ENCODE measurements at places on chromosomes 2 and 18.

DNA sequence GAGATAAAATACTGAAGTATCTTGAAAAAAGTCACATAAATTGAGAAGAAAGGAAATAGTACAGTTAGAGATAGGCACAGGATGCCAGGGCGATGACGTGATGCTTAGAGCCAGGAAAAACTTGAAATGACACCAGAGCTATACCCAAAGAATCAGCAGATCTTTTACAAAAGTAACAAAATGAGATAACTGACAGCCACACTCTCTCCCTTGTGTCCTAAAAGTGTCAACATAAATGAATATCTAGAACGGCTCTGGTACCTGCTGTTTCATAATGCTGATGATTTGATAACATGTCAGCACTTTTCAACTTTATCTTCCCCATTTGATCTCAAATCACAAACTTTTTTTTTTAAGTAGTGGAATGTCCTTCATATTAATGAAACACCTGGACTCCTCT is 45.6 kb upstream of the ZC3H15 start:
- no peak for DNase-seq

DNA sequence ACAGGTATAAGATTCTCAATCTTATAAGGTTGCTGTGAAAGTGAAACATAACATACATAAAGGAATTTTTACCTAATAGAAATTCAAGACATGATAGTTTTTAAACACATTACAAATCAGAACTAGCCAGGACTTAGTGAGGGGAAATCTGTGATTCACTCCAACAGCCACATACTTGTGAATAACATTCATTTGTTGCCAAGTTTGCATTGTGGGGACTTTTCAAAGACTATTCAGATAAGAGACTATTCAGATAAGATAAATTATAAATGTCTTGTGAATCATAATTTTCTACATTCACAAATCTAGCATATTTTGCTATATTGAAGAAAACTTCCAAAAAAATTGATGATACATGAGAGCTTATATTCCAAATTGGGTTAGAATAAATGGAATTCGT is 345.3 kb upstream of the CDH20 start:
- no peak for DNase-seq

- no peak for DNase-seq
Measured at GRCh38 chr2:36455788-36456187, 100.2 kb downstream of the CRIM1 start.

DNA sequence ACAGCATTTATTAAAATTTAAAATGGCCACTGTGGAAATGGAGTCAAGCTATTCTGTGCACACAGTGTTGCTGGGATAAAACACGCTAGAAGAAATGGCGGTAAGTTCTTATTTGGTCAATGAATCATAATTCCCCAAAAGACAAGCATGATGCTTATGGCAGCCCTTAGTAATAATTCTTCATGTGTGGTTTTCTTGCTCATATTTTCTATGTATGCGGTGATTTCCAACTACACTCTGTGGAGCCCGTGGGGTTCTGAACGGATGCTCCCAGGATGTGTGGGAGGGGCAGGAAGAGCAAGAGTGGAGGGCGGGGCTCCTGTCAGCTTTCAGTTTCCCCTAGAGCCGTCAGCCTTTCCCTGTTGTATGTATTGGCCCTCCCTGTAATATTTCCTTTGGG is 91.7 kb upstream of the RMDN2 start:
- DNase-seq, result peak; percentile 64

GRCh38 chr2:72148837-72149555 is 1.3 kb upstream of the CYP26B1 start:
- peak; percentile 22 for DNase-seq

DNA sequence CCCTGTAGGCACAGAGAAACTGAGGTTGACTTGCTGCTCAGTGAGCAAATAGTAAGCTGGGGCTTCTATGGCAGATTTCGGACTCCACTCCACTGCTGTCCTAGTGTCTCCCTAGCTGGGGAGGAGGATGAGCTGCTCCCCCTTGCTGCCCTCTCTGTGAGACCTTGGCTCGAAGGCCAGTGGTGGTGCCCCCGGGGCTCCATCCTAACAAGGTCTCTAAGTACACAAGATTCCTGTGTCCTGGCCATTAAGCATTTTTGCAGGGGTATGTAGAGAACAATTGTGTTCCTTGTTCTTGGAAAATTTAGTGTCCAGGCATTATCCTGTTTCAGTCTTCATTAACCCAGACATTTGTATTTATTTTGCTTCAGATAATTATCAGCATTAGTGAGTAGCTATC is 21.3 kb upstream of the BCL2L11 start:
- DNase-seq, result no peak

DNA sequence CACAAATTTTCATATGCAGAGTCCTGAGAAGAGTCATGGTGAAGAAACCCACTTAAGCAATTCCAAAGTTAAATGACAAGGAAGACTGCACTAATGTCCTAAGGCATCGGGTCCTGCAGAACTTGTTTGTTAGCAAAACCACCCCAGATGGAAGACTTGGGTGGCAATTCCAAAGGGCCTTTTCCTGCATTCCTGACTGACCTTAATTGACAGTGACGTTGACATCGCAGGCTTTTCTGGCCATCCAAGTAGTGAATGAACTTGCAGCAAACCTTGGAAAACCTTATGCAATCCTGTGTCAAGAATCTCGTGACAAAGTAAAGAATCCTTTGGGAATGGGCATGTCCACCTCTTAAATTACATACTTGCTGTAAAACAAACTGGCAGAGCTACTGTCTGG is 112.5 kb upstream of the SH3BP4 start:
- DNase-seq, result no peak

- DNase-seq, result no peak
Measured at GRCh38 chr18:2653467-2653866, 2.1 kb upstream of the SMCHD1 start.

DNA sequence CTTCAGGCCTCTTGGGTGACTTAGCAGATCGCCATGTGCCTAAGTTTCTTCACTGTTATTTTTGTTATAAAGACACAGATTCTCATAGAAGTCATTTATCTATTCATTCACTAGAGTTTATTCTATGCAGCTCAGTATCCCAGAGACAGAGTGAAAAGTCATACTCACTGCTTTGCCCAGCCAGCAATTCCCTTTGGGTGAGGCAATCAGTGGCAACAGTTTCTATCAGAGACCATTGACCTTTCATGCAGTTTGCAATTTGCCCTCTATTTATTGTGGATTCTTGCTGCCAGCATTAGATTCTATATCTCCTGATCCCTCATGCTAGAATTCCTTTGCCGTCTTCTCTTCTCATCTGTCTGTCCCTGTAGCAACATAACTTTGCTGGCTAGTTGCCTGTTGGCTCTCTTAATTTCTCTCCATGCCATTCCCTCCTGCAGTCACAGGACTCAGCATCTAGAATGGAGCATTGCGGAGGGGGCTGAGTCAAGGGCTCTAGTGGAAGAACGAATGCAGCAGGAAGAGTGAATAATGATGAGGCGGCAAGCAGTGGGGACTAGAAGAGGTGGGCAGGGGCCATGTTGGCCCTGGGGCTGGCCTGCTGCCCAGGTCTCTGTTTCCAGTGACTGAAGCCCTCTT is 12.2 kb downstream of the SLC9A4 start:
- no peak for DNase-seq

DNA sequence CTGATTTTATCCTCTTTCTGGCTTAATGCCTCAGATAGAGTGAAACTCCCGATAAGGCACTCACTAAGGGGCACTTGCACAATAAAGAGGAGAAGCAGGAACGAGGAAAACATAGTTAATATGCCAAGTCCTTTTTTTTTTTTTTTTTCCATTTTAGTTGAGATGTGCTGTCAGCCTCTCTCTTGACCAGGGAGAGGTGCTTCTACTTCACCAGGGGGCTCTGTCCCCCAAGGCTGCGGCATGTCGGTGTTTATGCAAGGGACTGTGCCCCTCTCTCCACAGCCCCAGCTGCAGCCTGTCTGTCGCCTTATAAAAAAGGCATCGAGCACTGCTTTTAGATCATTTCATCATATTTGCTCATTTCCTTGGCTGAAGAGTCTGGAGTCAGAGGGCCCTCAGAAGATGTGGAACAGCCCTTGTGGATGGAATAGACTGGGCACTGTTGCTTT is 178.1 kb downstream of the SLC8A1 start:
- DNase-seq, result no peak

DNA sequence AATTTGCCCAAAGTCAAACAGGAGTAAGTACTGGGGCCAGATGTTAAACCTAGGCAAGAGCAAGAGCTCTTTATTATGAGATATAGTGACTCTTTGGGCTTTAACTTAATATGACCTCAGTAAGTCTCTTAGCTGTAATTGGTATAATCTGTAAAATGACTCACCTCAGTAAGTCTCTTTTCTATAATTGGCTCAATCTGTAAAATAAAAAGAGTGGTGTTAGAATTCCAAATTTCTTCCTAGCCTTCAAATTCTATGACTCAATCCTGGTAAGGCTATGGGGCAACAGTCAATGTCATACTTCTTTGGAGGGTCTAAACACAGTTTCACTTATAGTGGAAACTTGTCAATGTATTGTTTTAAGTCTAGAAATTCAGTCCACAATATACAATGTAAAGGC is 1608.9 kb upstream of the PIK3C3 start:
- DNase-seq, result no peak

DNA sequence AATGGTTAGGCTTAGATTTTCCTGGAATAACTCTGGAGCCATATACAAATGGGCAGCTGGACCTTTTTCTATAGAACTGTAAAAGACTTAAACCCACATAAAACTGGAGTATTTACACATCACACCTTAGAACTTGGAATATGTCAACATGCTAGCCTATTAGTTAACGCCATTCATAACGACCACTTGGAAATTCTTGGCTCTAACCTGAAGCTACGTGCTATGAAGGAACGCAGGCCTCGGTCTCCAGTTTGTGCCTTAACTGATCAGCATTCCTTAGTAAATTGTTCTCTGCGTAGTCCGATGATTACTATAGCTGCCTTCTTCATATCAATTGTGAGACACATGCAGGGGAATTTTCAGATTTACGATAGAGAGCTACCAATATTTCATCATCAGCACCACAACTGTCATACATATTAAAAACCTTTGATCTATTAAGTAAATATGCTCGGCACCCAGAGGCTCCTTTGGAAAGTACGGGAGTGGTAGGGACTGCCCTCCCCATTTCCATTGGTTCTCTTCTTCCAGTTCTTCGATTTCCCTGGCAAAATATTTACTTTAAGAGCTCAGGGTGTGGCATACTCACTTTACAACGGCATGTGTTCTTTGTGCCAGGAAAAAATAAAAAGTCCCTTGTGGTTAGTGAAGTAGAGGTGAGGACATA is 17.5 kb upstream of the CCL20 start:
- DNase-seq, result no peak

DNA sequence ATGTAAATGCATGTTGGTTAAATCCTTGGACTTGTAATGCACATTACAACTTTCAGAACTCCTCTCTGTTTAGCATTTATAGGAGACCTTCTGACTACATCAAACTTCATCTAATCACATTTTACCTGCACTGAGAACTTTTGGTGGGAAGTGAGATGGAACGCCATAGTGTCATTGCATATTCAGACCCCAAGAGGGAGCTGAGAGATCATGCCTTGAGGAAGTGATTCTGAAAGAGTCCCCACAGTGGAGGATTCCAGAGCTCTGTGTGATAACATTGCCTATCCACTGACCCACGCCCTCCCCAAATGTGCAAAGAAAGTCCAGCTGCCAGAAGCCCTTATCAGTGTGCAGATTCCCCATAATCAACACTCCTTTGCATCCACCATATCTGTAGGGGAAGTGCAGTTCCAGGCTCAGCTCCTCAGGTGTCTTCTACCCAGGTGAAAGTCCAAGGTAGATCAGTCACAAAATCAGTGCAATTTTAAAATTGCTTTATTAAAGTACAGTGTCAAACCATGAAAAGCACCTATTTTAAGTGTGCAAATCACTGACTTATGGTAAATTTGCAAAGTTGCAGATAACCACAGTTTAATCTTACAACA is 212.4 kb downstream of the RPIA start:
- DNase-seq, result no peak

DNA sequence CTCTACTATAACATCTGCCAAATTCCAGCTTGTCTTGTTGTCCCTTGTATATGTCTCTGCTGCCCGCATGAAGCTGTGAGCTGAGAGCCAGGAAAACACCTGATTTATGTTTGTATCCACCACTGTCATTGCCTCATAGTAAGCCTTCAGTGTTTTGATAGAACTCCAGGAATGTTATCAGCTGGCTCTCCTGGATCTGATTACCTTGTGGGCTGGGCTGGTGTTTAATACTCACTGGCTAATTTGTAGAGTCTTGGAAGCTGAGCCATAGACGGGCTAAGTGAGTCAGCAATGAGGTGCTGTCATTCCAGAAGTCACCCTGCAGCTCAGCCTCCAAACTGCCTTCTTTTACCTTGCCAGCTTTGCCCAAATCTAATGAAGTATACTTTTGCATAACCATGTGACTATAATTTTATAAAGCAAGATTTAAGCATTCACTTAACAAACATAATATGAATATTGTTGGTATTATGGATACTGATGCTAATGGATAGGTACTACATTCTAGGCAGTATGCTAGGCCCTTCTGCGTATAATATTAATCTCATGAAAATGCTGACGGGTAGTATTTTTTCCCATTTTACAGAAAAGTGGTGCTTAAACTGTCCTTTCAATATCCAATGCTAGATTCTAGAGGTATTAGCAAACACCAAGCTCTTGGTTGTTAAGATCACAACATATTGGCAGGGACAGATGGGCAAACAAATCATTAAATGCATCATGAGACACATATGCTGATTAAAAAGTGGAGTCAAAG is 62.7 kb upstream of the GATA6 start:
- no peak for DNase-seq

DNA sequence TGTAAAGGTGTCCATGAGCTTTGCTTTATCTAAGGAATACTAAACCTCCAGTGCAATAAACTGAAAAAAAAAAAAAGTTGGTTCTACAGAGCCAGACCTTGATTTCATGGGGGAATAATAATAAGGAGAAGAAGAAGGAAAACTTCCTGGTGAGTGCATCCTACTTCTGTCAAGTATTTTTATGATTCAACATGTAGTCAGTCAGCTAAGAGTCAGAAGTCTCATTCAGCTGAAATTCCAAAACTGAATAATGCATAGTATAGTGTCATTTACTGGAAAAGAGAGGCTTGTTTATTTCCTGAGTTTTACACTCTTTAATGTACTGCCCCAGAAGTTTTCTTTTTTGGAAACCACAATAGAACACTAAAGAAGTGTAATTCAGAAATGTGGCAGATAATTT is 77.8 kb upstream of the TACR1 start:
- no peak for DNase-seq

DNA sequence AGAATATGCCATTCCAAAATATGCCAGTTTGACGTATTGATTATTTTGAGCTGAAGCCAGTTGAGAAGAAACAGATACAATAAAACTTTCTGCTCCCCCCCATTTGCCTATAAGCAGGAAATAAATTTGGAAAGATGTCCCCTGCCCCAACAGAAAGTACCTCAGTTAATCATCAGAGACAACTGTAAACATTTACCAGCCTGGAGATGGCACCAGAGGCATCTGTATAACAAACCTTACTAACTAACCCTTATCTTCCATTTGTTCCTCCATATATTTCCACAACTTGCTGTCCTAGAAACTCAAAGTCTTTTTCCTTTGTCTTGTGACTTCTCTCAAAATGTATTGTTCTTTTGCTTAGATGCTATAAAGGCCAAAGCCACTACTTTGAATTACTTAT is 93.8 kb downstream of the AKAIN1 start:
- no peak for DNase-seq

- no peak for DNase-seq
Measured at GRCh38 chr18:49008716-49009115, 58.0 kb upstream of the SMAD7 start.

- no peak for DNase-seq
Measured at GRCh38 chr2:9535177-9535576, 20.5 kb downstream of the ADAM17 start.

- no peak for DNase-seq
Measured at GRCh38 chr2:152376385-152376784, 41.4 kb downstream of the FMNL2 start.
